ENCODE measurements at places on chromosomes 5 and 9.

DNA sequence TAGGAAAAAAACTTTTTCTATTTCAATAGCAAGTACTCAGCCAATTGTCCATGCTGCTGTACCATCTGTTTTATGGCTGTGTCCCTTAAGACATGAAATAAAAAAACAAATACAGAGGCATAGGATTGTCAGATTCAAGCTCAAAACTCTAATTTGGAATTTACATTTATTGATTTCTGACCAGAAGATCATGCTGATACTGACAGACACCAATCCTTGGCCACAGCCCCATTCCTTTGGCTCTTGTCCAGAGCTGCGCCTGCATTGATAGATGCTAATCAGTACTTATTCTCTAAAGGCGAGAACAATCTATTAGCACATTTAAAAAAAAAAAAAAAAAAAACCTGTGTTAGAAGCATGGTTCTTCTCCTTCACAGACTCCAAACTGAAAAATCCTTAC is 384.6 kb downstream of the TMEM232 start:
- no peak for DNase-seq

- no peak for DNase-seq
Observed at GRCh38 chr9:134617836-134618162, 23.8 kb upstream of the COL5A1 start.

DNA sequence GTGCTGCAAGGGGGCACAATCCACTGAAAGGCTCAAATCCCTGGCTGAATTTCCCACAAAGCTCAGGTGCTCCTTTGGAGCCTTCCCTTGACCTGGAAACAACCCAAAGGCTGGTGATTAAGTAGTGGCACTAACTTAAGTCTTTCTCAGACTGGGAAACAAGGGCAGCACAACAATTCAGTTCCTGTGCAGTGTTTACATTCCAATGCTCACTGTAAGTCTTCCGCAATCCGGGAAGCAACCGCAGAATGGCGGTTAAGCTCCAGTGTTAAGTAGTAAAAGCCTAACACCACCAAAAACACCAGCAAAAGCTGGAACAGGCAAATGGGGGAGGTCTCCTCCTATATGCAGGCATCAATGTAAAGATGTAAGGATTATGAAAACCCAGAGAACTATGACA is 117.2 kb downstream of the TRPM3 start:
- no peak for DNase-seq

DNA sequence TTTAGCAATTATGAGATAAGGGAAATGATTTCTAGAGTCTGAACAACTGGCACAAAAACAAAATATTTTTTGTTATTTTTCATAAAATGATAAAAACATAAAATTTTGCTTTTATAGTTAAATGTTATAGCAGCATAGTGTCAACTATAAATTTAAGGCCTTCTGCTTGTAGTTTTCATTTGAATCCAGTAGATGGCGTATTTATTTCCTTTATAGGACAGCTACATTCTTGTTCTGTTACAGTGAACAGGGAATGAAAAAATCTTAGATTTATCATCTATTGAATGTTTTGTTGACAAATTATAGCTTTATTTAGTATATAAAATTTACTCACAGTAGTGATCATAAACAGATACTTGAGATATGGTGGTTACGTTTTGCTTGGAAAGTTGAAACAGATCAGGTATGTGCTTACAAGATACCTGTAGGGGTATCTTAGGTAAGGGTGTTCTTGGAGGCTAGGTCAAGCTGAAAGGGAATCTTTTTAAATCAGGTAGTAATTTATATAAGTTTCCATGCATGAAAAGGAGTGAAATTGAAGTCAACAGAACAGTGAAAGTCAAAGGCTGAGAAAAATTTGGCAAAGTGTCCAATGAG is 239.3 kb upstream of the GRIN3A start:
- DNase-seq = no peak

GRCh38 chr5:3993856-3994473 is 398.3 kb downstream of the IRX1 start:
- no peak for DNase-seq

- no peak for DNase-seq
Observed at GRCh38 chr9:114282507-114282906, 40.4 kb upstream of the ORM1 start.

Data from cortex of kidney (tissue), 1 donor.